ENCODE measurements at places on chromosomes 16 and 17.

DNA sequence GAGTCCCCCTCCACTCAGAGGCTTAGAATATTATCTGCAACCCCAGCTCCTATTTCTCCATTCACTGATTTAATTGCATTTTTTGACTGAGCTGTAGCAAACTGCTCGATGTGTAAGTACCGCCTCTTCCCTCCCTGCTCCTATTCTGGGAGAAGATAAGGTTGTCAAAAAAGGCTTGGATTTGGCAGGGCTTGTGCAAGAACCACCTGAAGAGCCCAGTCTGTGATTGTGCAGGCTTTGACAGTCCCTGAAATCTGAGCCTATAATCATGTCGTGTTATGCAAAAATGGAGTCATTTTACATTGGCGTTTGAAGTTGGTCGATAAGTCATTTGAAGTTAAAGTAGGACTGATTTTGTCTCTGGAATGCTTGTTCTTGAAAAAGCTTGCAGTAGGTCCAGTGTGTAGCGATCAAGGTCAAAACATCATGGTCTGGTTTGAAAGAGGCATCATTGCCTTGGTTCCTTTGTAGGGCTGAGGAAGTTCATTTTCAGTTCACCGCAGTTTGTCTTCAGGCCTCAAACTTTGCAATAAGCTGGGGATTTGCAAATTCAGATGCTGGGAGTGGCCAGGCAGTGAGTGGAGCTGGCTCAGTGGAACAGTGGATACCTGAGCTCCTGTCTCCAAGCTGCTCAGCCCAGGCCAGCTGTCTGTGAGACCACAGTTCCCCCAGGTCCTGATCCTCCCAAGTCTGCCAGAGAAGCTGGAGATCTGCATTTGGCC is 68.8 kb downstream of the KATNIP start:
- DNase-seq: no peak

- DNase-seq: no peak
These were observed 38.8 kb upstream of the TRAP1 start for GRCh38 chr16:3756113-3756512.

GRCh38 chr17:59941131-59941530 is 23.4 kb downstream of the RNFT1 start:
- no peak for DNase-seq

GRCh38 chr16:31029272-31029671 is 4.1 kb upstream of the STX4 start:
- no peak for DNase-seq

- DNase-seq: no peak
These were observed 114.0 kb downstream of the CMIP start for GRCh38 chr16:81558444-81559175.

DNA sequence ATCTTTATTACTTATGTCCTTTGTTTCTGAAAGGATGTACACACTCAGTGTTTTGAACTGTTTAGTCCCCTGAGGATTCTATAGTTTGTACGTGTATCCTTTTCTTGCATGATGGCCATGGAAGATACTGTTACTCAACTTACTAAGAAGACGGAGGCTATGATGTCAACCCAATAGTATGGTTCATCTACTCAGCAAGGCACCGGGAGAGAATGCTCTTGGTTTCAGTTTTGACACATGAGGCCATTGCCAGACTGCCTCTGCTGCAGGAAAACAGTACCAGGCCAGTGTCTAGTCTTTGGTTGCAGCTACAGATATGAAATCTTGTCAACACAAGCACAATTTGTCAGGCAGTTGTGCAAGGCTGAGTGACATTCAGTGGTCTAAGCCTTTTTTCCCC is 134.5 kb downstream of the MRTFB start:
- DNase-seq: no peak

- no peak for DNase-seq
These were observed 103.5 kb upstream of the XYLT1 start for GRCh38 chr16:17574256-17574655.

DNA sequence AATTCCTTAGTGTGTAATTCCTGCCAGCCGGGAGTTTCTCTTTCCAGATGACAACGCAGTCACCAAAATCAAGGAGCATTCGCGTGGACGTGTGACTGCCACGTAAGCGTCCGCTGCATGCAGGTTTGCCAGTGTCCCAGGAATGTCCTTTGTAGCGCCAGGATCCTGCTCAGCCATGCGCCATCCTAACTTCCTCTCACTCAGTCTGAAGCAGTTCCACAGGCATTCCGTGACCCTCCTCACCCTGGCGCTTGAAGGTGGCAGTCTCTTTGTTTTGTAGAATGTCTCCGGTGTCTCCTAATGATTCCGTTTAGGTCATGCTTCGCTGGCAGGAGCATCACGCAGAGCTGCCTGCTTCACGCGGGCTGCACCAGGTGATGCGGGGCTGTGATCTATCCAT is 88.6 kb downstream of the RPTOR start:
- DNase-seq: no peak

GRCh38 chr17:56571456-56571855 is 22.0 kb upstream of the NOG start:
- no peak for DNase-seq

GRCh38 chr17:40320756-40321523 is 12.0 kb downstream of the RARA start:
- peak; percentile 53 for DNase-seq

GRCh38 chr17:29412780-29413565 is 22.8 kb downstream of the TAOK1 start:
- no peak for DNase-seq

DNA sequence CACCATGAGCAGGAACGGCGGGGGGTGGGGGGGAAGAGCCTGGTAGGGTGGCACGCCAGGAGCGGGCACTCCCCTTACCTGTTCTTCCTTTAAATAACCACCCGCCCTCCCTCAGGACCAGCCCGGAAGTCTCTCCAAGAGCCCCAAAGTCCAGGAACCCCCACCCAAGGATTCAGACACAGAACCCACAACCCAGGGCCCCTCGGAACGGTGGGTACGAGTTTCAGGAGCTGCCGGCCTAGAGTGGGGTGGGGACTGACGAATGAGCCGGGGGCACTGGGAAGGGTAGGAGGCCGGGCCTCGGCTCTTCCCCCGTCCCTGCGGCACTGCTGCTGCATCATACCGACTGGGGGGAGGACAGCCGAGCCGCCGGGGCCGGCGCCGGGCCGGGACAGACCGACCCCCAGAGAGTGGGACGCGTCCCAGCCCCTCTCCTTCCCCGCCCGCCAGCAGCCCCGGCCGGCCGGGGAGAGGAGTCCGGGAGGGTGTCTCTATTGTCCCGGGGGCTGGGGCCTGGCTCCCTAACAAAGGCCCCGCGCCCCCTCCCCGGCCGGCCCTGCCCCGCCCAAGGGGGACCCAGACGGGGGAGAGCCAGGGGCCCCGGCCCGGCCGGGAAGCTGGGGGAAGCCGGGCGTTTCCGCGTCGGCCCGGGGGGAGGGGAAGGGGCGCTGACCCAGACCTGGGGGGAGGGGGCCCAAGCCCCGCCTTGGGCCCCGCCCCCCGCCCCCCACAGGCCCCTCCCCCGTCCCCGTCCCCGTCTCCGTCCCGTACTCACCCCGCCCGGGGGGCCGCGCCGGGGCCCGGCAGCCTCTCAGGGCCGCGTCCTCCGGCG is 747 bp downstream of the ATXN7L3 start:
- peak; percentile 39 for DNase-seq

All from T follicular helper cell (primary cell).